ENCODE measurements at places on chromosomes 16 and 17. TPM values are rescaled to one million over a fixed set of nuclear protein-coding genes. Genes with fewer than 3 reads are reported as not detected.

The CD300H gene
- 0.15 TPM for polyA plus RNA-seq

DNA sequence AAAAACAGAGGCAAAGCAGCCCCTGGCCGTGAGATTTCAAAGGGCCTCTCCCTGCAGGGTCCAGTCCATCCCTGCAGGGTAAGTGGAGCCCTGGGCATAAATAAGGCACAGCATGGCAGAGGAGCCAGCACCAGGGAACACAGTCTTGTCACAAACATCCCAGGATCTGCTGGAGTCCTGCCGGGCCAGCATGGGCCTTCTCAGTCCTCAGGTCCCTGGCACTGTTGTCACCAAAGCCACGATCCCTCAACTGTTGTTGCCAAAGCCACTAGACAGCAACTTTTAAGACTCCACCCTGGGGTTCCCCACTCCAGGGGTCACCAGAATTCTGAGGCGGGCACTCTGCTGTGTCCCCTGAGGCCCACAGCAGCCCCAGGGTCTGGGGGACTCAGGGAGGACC is 47.8 kb upstream of the BAHCC1 start:
- no peak for DNase-seq

The VAC14 gene
- polyA plus RNA-seq, result 40.3 TPM

The TP53TG3B gene
- polyA plus RNA-seq, result not detected

DNA sequence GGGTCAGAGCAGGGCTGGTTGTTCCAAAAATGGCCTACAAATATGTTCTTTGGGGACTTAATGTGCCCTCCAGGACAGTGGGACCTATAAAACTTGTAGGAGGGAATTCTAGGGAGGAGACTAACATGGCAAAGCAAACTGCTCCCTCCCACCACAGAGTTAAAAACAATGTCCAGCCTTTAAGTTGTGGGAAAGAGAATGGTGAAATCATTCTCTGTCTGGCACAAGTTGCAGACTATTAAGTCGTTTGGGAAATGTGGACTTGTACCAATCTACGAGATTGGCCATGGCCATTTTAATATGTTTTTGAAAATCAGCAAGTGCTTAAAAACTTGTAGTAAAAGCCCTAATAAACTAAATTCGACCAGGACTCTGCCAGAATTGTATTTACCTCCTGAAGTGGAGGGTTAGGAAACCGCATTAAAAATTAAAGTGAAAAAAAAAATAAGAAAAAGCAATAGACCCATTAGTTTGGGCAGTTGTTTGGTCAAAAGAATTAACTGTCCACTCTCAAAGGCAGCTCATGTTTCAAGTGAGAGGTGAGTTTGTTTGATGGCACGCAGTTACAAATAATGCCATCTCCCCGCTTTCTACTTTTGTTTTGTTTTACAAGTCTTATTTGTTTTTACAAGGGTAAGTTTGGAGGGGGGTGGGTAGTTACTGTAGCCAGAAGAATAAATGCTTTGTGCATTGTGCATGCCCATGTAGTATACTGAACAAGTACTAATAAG is 32.4 kb downstream of the ANKFN1 start:
- DNase-seq, result no peak

DNA sequence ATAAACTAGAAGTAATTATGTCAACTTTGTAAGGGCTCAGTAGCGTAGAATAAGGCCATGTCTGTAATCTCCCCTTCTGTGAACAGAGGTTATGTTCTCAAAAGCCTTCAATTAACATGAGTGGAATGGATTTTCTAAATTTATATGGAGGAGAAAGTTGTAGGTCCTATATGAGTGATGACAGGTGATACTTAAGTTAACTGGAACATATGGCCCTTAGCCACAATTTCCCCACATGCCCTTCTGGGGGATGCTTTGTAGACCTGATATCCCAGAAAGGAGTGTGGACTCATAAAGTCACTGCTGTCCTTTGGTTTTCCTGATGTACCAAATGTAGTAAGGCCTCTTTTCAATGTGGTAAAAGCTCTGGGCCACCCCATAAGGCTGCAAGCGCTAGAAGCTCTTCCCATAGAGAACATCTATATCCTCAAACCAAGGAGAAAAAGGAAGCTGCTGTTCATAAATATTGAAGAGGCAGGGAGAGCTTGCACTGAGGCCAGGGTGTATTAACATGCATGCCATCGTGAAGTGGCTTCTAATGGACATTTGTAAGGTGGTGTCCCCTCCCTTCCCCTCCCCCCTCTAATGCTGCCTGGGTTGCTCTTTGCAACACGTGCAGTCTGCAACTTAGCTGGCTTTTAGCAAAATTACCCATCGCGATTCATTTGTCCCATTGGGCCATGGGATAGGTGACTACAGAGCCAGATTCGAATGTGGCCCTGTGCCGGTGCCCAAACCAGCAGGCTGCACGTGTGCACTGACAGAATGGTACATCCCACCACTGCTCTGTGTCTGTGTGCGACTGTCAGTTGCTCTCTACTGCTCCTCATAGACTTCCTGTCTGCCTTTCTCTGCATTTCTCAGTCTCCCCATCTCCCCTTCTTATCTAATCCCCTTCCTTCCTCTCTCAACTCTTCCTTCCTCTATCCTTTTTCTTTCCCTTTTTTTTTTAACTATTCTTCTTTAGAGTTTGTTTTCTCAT is 269.0 kb downstream of the WWOX start:
- DNase-seq, result no peak

DNA sequence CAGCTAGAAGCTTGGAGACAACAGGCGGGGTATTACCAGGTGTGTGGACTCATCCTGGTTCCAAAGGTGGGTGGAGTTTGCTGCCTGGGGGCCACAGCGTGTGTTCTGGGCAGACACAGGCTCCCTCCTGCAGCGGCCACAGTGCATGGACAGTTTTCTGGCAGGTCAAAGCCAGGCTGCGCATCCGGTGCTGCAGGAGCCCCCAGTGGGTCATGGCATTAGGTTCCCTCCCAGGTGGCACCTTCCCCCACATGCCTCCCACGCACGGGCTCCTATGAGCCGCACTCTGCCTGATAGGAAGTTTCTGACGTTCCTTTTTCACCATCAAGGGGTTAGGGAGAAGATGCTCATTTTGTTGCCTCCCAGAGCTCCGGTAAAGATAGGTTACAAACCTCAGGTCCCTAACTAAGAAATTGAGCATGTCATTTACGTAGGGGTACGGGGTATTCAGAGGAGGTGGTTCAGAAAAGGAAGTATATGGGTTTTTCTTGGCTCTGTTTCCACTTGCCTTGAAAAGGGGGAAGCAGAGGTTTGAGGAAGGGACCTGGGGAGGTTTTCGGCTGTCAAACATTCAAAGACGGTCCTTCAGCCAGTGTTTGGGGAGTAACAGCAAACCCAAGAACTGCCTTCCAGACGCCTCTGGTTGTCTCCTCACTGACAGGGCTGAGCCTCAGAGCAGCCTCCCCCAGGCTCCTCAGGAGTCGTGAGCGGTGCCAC is 32.7 kb upstream of the NAT9 start:
- no peak for DNase-seq

The IRF8 gene
- polyA plus RNA-seq, result 35.4 TPM

DNA sequence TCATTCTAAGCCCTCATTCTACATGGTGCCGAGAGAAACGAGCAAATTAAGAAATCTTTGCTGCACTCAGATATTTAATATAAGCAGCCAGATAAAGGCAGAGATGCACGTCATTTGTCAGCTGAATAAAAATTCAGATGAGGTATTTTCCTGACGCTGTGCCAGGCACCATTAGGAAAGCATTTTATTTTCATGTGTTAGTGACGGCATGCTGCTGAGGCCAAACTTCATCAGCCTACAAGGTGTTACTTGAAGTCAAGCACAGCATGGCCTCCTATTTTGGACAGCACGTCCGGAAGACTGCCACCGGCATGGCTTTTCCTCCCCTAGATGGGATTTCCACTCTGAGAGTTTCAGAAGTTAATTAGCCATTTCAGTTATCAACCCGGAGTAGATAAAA is 70.3 kb downstream of the IRX3 start:
- DNase-seq, result no peak

Measured in large intestine (tissue), 12 donors.